NCI-H82 (cell line): ENCODE measurements at places on chromosomes 11 and 22.

GRCh38 chr22:29330753-29331152, 15.3 kb upstream of the RASL10A start:
- no peak for DNase-seq

DNA sequence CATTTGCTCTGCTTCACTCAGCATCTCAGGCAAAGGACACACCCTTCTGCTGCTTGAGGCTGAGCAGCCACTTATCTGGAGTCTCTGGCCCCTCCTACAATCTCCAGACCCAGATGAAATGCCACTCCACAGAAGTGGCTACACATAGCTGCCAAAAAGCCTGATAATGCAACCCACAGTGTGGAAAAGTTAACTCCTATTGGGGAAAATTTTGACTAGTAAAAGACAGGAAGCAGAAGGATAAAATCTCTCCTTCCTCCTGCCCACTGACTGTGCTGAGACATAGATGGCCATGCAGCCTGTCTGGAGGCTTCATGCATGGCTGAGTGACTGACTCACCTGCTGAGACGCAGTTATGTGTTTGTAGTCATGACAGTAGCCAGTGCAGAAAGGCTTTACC, 92.3 kb upstream of the TEAD1 start:
- DNase-seq: peak; percentile 51

DNA sequence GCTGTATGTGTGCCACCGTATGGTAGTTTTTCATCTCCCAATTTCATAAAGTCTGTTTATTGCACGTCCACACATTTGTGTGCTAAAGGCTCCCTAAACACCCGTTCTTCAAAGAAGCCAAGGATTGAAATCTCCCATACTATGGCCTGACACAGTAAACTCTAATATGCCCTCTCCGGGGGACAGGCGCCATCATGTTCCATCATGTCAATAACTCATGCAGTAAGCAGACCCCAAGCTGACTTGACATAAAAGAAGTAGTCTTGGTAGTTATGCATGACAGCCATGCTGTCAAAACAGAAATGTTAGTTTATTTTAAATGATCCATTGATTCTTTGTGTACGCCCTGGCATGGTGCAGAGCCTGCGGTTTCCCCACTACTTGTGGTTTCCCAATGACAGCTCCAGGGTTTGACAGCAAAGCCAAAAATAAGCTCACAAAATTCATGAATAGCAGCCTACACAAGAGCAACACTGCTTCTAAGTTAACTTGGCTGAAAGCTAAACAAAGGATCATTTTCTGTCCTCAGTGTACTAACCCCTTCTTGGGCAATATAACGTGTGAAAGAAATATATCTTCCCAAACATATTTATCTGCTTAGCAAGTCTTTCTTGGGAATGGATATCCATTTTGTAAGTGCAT, 56.5 kb upstream of the CABP7 start:
- no peak for DNase-seq

DNA sequence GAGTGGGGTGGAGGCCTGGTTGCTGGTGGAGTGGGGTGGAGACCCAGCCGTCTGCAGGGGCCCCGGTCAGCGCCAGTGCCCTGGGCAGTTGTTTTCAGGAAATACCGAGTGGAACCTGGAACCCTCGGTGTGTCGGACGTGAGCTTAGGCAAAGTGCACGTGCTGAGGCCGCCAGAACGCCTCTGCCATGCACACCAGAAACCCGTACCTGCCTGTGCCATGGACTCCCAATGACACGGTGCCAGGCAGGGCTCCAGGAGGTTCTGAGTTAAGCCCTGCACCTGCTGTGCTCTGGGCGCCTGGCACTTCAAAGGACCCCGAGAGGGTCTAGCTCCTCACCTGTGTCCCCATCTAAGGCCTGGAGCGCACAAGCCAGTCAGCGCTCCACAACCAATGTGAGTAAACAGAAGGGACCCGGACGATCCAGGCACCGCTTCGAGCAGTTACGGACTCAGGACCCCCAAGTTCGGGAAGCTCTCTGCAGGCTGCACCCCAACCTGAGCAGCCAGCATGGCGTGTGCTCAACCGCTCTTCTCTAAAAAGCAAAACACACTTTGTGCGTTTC, 12.3 kb downstream of the TOLLIP start:
- DNase-seq: no peak

GRCh38 chr11:114522818-114523217, 36.9 kb downstream of the NXPE1 start:
- no peak for DNase-seq

- DNase-seq: no peak
Measured at GRCh38 chr22:27602390-27602789, 199.2 kb downstream of the MN1 start.

DNA sequence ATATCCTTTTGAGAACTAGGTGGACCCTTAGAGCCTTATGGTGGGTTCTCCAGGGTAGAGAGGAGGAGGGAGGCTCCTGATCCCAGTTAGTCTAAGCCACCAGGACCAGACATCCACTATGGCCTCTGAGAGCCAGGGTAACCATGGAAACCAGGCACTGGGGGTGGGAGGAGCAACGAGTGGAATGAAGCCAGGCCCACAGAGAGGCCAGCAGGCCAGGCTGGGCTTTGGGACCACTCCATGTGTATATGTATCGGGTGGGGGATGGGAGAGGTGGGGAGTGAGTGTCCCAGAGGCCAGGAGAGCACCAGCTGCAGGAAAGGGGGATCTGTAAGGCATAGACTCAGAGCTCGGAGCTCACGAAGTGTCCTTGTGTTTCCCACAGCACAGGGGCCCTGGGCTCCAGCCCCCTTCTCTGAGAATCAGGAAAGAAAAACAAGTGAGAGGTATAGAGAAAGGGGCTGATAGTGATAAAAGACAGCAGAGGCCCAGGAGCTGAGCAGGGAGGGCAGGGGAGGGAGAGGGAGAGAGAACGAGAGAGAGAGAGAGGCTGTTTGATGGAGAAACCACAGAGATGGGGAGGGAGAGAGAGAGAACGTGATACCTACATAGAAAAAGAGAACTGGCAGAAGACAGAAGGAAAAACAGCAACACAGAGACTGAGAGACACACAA, 15.5 kb upstream of the TSPAN18 start:
- DNase-seq: peak; percentile 80
